ENCODE measurements at places on chromosomes 3 and 15.

DNA sequence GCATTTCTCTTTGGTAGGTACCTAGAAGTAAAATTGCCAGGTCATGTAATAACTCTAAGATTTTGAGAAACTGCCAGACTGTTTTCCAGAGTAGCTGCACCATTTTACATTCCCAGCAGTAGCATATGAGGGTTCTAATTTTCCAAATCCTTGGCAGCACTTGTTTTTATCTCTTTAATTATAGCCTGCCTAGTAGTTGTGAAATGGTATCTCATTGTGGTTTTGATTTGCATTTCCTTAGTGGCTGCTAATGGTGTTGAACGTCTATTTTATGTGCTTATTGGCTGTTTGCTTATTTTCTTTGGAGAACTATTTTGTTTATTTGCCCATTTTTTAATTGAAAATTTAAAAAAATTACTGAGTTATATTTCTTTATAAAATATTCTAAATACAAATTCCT, 117.9 kb downstream of the TCF12 start:
- no peaks in the 10 kb centered on the region for H3K4me1 ChIP-seq
- H3K27ac ChIP-seq, result no peak overlapping the region
- DNase-seq, result no peak
- H3K4me3 ChIP-seq, result no peak overlapping the region
- no peaks in the 10 kb centered on the region for H3K36me3 ChIP-seq

DNA sequence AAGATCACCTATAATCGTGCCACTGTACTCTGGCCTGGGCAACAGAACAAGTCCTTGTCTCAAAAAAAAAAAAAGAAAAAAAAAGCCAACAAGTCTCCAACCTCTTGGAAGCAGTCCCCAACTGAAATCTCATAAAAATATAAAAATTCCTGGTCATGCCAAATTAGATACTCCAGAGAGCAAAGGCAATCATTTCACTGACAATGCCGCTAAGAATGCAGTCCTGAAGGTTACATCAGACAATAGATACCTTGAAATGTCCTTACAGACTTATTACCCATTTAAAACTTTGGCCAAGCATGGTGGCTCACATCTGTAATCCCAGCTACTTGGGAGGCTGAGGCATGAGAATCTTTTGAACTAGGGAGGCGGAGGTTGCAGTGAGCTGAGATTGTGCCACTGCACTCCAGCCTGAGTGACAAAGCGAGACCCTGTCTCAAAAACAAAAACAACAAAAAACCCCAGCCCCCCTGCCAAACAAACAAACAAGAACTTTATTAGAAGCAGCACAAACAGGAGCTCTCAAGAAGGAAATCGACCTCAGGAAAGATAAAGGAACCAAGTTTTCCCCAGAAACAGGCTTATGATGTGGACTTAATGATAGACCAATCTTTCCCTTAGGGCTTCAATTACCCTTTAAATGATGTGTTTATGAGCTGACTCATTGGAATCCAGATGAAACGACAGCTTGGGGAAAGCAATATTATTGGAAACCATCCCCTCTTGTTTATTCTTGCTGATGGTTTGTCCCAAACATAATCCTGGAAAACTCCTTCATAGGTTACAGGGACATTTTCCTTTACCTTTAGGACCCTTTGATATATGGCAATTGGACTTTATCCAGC, 53.1 kb upstream of the XCR1 start:
- no peaks in the 10 kb centered on the region for H3K36me3 ChIP-seq
- no peak overlapping the region for H3K27ac ChIP-seq
- H3K27me3 ChIP-seq, result no peaks in the 10 kb centered on the region
- DNase-seq, result no peak
- H3K4me1 ChIP-seq, result no peaks in the 10 kb centered on the region

DNA sequence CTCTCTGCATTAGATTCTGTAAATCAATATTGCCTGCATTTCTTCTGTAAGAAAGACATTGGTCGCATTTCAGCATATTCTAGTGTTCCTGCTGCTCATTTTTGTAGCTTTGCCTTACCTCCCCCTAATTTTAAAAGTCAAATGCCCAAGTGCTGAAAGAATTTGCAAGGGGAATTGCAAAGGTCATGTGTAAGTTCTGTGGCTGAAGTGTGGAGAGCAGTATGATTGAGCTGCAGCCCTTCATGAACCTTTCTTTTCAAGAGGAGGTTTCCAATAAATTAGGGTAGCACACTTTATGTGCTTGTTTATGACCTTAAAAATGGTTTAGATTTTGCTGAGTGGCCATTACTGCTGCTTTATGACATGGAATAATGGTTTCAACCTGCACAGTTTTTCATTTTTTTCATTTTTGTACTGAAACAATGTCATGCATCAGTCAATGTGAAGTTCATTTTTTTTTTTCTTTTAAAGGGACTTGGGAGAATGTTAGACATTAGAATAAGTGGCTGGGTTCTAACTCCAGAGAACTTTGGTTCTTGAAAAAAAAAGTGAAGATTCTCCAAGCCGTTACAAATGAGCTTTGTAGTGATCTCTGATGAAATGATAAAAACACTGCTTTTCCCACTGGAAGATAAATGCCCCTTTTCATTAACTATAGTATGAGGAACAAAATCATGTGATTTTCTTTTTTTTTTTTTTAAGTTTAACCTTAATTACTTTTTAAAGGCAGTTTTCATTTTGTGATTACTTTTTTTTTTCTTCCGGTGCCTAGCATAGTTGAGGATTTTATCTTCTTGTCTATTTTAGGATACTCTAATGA, 99.6 kb downstream of the MITF start:
- H3K4me1 ChIP-seq, result no peaks in the 10 kb centered on the region
- H3K27ac ChIP-seq, result no peak overlapping the region
- no peak overlapping the region for H3K4me3 ChIP-seq
- H3K36me3 ChIP-seq, result no peaks in the 10 kb centered on the region
- H3K27me3 ChIP-seq, result no peaks in the 10 kb centered on the region

- H3K27me3 ChIP-seq, result no peaks in the 10 kb centered on the region
- H3K27ac ChIP-seq, result no peak overlapping the region
- H3K4me1 ChIP-seq, result no peaks in the 10 kb centered on the region
- no peak overlapping the region for H3K4me3 ChIP-seq
- DNase-seq, result no peak
- no peaks in the 10 kb centered on the region for H3K36me3 ChIP-seq
These were observed 9.7 kb upstream of the RNF7 start for GRCh38 chr3:141728355-141728892.

DNA sequence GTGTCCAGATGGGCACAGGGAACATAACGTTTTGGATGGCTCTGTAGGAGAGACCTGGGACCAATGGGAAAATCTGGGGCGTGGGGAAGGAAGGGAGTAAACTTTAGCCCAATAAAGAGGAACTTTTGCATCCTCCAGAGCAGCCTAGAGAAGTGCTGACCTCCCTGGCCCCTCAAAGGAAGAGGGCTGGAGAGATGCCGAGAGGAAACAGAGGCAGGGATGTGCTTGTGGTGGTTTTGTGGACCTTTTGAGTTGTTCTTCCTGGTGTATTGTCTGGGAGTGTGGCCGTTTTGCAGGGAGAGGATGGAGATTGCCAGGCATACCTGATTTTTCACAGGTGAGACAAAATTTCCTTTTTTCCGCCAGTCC, 10.2 kb downstream of the CTSH start:
- no peak overlapping the region for H3K4me3 ChIP-seq
- no peak for DNase-seq
- H3K27ac ChIP-seq, result no peak overlapping the region
- peaks cover 12% of the 10 kb centered on the region for H3K4me1 ChIP-seq
- peaks cover 4% of the 10 kb centered on the region for H3K36me3 ChIP-seq

GRCh38 chr3:157323360-157323759, 113.3 kb upstream of the PTX3 start:
- H3K4me1 ChIP-seq, result no peaks in the 10 kb centered on the region
- DNase-seq, result no peak
- H3K36me3 ChIP-seq, result no peaks in the 10 kb centered on the region
- H3K27ac ChIP-seq, result no peak overlapping the region
- no peaks in the 10 kb centered on the region for H3K27me3 ChIP-seq

GRCh38 chr15:33236841-33237509, 42.5 kb upstream of the FMN1 start:
- H3K27ac ChIP-seq, result no peak overlapping the region
- no peaks in the 10 kb centered on the region for H3K4me1 ChIP-seq
- peaks cover 5% of the 10 kb centered on the region for H3K27me3 ChIP-seq
- no peak for DNase-seq

DNA sequence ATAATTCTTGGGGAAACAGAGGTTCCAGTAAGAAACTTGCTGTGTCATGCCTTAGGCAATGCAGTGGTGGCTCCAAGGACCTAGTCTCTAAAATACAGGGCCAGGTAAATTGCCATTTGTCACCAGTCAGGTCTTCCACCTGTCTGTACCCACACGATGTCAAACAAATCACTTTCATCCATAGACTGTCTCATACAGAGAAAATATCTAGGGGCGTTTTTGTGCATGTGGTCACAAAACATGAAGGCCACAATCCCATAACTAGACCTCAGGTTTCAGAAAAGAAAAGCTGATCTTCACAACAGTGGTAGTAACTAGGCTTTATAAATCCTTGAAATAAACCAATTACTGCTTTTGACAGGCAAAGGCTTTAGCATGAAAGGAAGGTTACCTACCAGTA, 92.3 kb downstream of the SLC9A9 start:
- no peaks in the 10 kb centered on the region for H3K36me3 ChIP-seq
- H3K27me3 ChIP-seq, result no peaks in the 10 kb centered on the region
- peaks cover 14% of the 10 kb centered on the region for H3K4me1 ChIP-seq
- no peak overlapping the region for H3K4me3 ChIP-seq

GRCh38 chr15:39227001-39227400, 353.9 kb upstream of the THBS1 start:
- no peaks in the 10 kb centered on the region for H3K4me1 ChIP-seq
- H3K4me3 ChIP-seq, result no peak overlapping the region
- no peak for DNase-seq
- no peaks in the 10 kb centered on the region for H3K36me3 ChIP-seq
- H3K27ac ChIP-seq, result no peak overlapping the region
